CD8-positive, alpha-beta memory T cell (primary cell): ENCODE measurements at places on chromosomes 12 and 14.

DNA sequence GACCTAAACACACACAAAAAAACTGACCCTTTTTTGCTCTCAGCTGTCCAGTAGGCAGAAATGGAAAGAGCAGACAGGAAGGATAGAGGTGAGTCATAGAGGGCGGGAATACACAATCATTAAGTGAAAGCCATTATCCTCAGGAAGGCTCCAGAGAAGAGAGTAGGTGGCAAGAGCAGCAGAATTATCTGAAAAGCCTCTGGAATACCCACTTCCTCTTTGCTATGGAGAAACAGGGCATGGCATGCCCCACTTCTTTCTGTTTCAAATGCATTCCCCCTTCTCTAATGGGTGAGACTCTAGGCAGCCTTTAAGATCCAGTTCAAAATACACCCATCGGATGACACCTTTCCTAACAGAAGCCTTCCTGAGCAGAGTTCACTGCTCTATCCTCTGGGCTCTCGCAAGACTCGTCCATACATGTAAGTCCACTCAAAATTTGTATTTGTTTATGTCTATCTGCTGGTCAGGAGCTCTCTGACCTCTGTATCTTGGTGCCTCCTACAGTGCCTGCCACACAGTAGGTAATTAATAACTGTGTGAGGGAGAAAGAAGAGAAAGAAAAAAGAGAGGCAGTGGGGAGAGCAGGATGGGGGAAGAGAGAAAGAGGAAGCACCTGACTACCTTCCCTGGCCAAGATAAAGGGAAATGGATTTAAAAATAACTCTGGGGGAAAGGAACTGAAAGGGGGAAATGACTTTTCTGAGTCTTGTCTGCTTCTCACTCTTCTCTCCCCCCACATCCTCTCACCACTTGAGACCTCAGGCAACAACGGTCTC is 8.5 kb downstream of the KLHL33 start:
- DNase-seq: no peak

DNA sequence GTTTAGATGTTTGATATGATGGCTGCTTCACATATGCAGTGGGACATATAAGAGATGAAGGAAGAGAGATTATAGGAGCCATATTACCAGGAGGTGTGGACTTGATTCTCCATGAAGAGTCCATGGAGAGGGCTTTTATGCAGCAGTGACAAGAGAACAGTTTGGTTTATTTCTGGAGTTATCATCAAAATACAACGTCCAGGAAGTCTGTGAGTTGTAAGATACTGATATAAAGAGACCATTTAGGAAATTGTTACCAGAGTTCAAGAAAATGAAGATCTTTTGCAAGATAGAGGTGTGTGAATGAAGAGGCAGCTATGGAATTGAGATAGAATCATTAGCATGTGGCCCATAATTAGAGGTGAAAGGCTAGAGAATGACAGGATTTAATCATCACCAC is 431.7 kb downstream of the NPAS3 start:
- no peak for DNase-seq

DNA sequence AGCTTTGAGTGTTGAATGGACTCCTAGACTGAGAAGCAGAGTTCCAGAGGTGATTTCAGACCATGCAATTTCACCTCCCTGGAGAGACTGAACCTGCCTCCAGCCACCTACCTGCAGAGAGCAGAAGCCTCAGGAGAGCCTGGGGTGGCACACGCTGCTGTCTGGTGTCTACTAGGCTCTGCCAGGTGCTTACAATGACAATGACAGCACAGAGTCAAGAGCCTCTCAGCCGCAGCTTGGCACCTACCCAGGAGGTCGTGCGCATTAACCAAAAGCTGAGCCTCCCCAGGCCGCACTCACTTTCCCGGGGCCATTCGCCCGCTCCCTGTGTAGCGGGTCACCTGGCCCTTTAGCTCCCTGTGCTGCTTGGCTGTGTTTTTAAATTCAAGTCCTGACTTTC is 63.2 kb downstream of the TESC start:
- DNase-seq: no peak

DNA sequence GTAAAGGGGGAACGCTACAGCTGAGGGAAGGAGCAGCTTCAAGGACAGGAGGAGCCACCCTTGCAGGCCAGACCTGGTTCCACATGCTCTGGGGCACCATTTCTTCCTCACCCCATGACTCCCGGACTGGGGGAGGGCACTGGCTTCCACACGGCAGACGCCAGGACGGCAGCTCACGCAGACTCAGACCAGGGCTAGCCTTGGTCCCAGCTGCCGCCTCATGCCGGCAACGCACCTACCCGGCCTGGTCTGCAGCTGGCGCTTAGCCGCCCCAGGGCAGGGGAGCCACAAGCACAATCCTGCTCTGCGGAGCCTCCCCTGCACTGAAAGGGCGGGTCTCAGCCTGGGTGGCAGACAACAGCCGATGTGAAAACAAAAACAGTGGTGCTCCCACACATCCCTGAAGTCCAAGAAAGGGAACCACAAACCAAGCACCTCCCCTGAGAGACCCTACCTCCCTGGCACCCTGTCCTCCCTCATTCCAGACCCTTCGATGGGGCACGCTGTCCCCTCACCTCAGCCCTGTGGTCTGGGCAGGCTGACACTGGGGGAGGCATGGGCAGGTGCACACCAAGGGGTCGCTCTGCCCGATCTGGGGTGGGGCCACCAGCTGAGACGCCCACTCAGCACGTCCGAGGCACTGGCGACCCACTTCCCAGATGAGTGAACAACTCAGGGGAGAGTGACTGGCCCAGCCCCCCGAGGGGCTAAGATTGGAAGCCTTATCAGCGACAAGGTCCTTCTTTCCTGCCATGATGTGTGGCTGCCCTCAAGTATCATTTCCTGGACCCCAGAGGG is 65.0 kb downstream of the CHGA start:
- DNase-seq: peak; percentile 36

- DNase-seq: no peak
Measured at GRCh38 chr12:98352218-98352811, 163.1 kb upstream of the TMPO start.

DNA sequence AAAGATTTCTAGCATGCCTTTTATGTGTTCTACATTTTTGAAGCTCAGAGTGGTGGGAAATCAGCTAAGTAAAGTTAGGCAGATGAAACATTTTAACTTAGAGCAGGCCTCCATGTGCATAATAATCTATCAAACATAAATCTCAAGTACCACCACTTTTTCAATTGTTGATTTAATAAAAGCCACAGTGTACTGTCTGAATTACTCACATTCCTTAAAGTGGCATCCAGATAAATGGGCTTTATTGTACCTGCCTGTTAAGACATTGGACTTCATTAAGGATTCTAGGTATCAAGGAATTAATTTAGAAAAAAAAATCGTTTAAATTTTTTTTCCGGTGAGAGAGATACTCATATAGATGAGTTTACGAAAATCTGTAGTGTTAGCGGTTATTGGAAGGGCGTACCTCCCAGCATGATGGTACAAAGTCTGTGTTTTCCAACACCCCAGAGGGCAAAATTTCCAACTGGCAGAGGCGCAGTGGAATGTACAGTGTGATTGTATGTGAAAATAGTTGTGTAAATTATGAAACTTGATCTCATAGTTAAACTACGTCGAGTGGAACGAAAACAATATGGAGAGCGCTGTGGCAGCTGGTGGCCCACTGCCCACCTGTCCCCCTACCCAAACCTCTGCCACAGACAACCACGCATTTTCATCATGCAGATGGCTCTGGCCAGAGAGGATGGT is 25.0 kb downstream of the ELK3 start:
- DNase-seq: no peak

DNA sequence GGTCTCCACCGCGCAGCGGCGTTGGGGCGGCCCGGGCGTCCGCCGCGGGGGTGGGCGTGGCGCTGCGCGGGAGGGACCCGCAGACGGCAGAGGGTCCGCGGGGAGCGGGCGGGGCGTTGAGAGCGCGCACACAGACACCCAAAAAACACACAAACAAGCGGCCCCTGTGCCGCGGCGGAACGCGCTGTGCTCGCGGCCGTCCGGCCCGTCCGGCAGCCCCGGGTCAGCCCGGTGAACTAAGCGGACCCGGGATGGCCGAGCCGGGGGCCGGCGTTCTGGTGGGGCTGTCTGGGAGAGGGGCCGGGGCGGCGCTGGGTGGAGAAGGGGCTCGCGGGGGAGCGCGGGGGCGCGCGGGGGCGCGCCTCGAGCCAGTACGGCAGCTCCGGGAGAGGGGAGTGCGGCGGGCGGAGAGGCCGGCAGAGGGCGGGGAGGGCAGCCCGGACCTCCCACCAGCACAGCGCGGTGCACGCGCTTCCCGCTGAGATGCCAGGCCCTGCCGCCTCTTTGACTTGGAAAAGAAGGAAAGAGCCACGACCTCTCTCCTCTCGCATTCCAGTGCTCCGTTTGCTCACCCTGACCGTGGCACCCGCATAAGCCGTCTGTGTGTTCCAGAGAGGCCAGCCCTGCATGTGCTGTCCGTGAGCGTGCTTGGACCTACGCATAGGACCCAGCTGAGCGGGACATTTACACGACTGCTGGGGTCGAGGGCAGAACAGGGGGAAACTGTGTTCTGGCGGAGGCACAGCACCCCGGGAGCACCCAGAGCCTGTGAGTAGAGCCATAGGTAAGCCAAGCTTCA is 10.3 kb downstream of the SLC6A12 start:
- no peak for DNase-seq
